ENCODE measurements at places on chromosomes 7 and 10. TPM values are rescaled to one million over a fixed set of nuclear protein-coding genes. Genes with fewer than 3 reads are reported as not detected.

ADCYAP1R1 gene
- 6.0 TPM for total RNA-seq

RAB11FIP2 gene
- 13.1 TPM for total RNA-seq

DYDC2 gene
- not detected for total RNA-seq

GRCh38 chr7:31022726-31023125 lies 29.4 kb upstream of the ADCYAP1R1 start:
- no peak for DNase-seq

DNA sequence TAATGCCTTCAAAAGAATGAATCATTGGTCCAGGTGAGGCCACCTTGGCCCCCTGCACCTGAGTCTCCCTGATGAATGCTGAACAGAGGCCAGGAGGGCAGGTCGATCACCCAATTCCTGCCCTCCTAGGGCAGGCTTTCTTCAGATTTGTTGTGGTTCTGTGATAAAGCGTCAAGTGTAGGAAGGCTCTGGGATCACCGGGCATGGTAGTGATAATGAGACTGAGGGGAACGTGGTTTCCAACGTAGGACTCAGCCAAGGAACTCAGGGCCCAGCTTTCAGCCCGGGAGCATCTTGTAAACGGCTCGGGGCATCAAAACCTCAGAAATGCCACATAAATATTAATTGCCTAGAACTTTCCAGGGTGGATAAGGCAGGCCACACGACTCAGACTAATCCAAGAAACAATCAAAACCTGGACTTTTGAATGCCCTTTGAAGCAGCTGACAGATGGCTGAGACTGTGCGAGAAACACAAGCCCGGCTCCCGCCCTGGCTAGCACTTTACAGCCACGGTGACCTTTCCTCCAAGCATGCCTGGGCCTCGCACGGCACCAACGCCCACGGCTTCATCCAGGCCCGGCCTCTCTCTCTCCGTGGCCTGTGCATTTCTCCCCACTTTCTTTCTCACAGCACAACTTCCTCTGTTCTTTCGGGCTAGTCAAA lies 239.3 kb upstream of the GRB10 start:
- no peak for DNase-seq
